Activated naive CD4-positive, alpha-beta T cell (primary cell): ENCODE measurements at places on chromosomes 7 and 10.

GRCh38 chr10:71684356-71685173, 35.0 kb downstream of the C10orf105 start:
- no peak for DNase-seq

GRCh38 chr7:105945848-105946247, 17.2 kb upstream of the CDHR3 start:
- DNase-seq = no peak

- no peak for DNase-seq
These were observed 220.7 kb upstream of the SHH start for GRCh38 chr7:156032973-156033372.

- DNase-seq = no peak
These were observed 26.4 kb downstream of the CDK6 start for GRCh38 chr7:92809760-92810573.

DNA sequence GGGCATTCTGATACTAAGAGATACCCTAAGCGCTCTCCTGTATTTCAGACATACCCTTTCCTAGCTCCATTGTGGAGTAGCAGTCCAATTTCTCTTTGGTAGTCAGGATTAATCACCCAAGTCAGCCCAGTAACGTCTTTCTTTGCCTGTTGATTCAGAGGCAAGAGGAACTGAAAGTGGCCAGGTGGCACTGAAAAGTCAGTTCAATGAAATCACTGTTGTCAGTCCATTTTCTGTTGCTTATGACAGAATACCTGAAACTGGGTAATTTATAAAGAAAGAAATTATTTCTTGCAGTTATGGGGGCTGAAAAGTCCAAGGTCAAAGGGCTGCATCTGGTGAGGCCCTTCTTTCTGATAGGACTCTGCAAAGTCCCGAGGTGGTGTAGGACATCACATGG, 40.2 kb downstream of the ANKRD61 start:
- no peak for DNase-seq

DNA sequence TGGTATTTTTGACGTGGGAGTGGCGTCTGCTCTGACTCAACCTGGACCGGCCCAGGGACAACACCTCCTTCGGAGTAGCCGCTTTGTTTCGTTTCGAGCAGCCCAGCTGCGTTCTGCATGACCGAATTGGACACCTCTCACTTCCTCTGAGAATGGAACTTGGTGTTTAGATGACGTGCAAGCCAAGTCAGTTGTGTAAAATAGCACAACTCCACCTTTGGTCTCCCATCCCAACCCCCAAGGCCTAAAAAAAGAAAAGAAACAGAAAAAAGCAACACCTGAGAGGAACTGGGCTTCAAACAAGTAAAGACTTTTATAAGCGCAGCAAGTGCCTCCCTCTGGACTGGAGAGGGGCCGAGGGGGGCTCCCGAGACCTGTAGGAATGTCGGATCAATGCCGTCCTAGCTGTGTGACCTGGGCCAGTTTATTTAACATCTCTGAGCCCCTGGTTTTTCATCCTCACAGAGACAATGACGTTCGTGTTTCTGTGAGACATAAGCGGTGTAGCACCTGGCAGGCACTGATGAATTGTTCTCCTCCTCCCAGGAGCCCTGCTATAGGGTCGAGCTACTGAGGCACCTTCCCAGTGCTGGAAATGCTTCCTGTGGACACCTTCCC, 52.0 kb upstream of the SMNDC1 start:
- DNase-seq = peak; percentile 9
